Anterior cingulate cortex (tissue), 58 donors: ENCODE measurements at places on chromosomes 6 and 20.

DNA sequence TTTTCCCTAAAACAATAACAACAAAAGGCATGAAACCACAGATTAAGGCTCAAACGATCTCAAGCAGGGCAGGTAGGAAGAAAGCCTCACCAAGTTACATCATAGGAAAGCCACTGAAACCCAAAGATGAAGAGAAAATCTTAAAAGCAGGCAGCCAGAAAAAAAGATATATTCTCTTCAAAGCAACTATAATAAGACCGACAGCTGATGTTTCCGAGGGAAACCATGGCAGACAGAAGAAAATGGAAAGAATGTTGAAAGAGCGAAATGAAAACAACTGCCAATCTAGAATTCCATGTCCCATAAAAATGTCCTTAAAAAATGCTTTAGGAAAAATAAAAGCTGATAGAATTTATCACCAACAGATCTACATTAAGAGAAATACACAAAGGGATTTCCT, 161.5 kb upstream of the THBS2 start:
- no peak for DNase-seq

GRCh38 chr20:63330084-63330760, 30.9 kb downstream of the CHRNA4 start:
- DNase-seq, result no peak

GRCh38 chr6:78701407-78701806, 165.9 kb upstream of the IRAK1BP1 start:
- no peak for DNase-seq

DNA sequence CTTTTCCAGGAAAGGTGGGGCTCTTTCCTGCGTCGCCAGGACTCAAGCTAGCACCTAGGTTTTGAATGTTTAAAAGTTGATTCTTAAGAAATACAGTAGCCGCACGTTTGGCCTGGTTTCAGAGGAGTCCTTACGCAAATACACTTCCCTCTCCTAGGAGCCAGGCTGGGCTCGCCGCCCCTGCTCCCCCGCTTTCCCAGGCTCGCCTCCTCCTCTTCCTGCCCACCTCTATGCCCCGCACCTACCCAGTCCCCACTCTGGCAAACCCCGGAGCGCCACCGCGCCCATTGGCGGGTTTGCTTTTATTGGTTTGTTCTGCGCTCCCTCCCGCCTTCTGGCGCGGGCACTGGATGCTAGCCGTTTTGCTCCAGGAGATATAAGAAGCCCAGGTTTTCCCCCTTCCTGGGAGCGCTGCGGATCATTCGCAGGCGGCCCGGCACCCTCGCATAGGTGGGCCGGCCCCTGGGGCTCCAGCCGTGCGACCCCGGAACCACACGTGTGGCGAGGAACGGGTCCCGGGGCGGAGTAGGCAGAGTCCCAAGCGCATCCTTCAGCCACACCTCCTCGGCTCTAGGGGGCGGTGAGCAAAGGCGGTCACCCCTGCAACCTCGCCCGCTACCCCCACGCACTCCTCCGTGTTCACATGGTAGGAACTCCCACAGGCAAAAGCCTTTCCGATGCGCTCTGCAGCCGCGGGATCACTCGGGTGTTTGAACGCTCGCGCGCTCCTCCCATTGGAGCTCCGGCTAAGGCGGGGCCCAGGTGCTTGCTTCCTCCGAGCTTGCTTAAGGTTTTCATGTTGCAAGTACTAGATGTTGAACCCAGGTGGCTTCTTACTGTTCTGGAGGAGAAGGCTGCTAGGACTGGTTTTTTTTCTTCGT, 119.0 kb downstream of the RTN4IP1 start:
- DNase-seq, result no peak

GRCh38 chr6:160027076-160027475, 58.2 kb downstream of the IGF2R start:
- DNase-seq, result no peak

DNA sequence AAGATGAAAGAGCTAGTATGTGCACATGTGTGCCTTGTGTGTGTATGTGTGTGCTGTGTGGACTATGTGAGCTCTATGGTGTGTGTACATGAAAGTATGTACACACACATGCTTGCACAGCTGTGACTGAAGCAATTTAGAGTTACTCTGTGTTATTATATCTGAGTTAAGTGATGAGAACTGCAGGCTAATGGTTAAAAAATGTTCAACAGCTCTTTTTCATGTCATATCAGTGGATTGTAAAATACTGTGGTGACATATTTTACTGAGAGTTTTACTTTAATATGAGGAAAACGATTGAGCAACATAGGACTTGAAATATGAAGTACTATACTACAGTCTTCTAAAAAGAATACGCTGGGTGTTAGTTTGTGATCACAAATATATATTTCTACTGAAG, 195.7 kb upstream of the KCNK16 start:
- DNase-seq, result no peak

DNA sequence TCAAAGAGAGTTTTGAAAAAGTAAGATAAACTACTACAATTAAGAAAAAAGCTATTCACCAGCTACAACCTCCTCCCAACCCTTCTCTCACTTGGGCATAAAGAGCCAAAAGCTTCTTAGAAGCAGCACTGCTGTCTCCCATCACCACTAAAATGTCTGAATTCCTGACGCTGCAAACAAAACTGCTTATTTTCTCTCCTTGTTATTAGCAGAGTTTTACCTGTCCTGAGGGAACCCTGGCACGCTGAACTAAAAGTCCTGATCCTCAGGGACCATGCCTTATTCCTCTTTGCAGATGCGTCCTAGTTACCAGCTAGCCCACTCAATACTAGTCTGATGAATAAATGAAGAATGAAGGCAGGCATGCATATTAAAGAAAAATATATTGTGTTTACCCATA, 1.1 kb downstream of the HACE1 start:
- DNase-seq, result no peak

DNA sequence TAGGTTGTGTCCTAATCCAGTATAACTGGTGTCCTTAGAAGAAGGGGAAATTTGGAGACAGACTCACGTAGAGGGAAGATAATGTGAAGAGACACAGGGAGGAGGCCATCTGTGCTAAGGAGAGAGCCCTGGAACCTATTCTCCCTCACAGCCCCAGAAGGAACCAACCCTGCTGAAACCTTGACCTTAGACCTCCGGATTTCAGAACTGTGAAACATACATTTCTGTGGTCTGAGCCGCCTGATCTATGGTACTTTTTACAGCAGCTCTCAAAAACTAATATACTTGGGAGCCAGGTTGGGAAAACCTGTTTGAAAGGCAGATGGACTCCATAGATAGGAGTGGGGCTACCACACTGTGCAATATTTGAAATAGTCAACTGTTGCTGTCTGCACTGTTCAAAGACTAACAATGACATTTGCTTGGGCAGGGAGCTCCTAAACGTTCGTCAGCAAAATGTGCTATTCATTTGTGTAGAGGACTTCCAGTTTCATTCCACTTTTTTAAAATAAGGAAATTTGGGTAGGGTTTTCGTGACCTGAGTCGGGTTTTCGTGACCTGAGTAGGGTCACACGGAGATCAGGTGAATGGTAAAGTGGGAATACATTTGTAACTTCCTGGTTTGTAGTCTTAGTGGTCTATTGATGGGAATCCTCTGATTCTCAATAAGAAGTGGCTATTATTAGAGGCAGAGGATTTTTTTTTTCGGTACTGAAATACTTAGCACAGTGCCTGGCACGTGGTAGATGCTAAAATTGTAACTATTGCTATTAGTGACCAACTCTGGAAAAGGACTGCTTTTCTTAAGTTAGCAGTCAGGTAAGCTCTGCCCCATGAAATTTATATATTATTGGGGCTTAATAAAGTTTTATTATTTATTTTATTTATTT, 11.4 kb downstream of the TAGAP start:
- no peak for DNase-seq

- DNase-seq, result no peak
These were observed 1622.8 kb downstream of the HACE1 start for GRCh38 chr6:103236923-103237322.

DNA sequence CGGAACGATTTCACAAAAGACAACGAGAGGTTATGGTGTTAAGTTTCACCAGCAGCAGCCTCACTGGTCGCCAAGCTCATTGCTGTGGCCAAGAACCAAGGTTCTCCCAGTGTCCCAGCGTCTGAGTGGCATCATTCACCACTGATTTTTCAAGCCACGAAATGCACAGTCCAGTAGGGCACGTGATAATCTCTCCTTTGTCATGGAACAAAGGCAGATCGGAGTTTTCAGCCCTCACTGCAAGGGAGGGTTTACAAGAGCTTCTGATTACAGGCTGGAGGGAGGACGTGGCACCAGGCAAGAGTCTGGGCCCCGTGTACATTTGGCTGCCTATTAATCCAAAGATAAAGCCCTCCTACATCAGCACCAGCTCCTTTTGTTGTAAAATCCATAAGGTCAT, 2.0 kb downstream of the CD24 start:
- DNase-seq, result no peak

GRCh38 chr20:60271597-60271996, 313.4 kb downstream of the CDH26 start:
- no peak for DNase-seq

- DNase-seq, result peak; percentile 41
These were observed 503 bp downstream of the PPDPF start for GRCh38 chr20:63520934-63521601.

DNA sequence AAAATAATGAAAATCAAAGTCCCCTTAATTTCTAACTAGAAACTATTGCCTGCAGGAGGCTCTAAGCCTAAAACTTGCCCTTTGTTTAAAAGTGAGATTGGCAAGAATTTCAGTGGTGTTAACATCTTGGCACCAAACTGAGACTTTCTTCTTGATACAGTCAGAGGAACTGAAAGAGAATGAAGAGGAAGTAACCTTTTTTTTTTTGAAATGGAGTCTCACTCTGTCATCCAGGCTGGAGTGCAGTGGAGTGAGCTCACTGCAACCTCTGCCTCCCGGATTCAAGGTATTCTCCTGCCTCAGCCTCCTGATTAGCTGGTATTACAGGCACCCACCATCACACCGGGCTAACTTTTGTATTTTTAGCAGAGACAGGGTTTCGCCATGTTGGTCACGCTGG, 3.6 kb downstream of the DOP1A start:
- no peak for DNase-seq

GRCh38 chr6:7003041-7003440, 104.7 kb upstream of the RREB1 start:
- no peak for DNase-seq

GRCh38 chr6:116271149-116271708, 8.5 kb downstream of the TSPYL1 start:
- DNase-seq, result no peak

DNA sequence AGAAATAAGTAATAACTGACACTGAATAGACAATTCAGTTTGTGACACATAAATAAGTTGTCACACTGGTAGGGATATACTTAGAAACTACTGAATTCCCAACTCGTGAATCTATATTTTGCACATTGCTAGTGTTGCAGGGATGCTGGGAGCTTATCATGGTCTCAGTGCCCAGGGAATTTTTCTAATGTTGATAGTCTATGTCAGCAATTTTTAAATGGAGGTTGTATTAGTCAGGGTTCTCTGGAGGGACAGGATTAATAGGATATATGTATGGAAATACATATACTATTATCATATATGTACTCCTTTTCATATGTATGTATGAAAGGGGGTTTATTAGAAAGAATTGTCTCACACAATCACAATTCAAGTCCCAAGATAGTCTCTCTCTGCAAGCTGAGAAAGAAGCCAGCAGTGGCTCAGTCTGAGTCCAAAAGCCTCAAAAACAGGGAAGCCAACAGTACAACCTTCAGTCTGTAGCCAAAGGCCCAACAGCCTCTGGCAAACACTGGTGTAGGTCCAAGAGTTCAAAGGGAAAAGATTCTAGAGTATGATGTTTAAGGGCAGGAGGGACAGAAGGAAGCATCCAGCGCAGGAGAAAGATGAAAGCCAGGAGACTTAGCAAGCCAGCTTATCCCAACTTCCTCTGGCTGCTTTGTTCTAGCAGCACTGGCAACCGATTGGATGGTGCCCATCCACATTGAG, 980.9 kb upstream of the GJE1 start:
- no peak for DNase-seq

- DNase-seq, result no peak
These were observed 107.5 kb downstream of the PRKN start for GRCh38 chr6:162620073-162620472.

- DNase-seq, result no peak
These were observed 139.0 kb downstream of the PXDC1 start for GRCh38 chr6:3612341-3613041.

- DNase-seq, result no peak
These were observed 636 bp downstream of the ELOVL2 start for GRCh38 chr6:11043378-11043960.

- DNase-seq, result no peak
These were observed 57.4 kb downstream of the GJA10 start for GRCh38 chr6:89951574-89952104.

- no peak for DNase-seq
These were observed 43.1 kb downstream of the PRND start for GRCh38 chr20:4764805-4765204.

DNA sequence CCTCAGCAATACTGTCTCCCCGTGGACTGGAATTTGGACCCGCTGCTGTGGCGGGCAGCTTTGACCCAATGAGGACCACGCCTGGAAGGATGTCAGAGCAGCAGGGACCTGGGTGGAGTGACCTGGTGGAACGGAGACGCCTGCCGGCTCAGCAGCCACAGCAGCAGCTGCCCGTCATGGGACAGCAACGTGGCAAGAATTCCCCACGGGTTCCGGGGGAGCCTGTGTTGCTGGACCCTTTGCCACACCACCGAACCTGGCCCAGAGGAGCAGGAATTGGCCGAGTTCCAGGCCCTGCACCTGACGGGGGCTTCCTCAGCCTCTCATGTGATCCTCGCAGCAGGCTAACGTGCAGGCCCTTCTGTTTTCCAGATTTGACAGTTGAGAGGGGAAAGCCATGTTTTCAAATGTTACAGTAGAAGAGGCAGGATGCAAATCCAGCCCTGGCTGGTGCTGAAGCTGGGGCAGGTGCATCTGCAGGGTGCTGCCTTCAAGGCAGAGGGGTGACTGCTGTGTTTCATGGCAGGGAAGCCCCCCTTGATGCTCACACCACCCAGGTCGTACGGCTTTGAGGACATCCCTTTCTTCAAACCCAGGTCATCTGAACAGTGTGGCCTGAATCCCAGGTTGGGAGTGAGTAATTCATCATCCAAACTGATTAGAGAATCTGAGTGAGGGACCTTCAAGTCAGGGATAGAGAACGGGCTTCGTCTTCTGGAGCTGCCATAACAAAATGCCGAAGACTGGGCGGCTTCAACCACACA, 93.4 kb downstream of the THBS2 start:
- no peak for DNase-seq

GRCh38 chr20:59039233-59039632, 3.4 kb downstream of the PRELID3B start:
- DNase-seq, result no peak

DNA sequence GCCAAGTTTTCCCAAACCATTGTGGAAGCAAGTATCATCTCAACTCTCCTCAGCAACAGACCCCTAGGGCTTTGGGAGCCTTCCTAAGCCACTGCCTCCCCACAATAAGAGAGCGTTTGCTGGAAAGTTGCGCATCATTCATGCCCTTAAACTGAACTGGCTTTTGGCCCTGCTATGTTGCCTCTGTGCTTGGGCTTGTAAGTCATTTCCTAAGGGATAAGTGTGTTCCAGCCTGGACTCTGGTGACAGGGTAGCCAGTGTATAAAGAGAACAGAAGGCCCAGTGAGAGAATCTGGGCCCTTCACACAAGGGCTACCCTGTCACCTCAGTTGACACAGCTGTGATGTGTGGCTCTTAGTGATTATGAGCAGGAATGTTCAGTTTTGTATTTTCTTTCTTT, 77.8 kb downstream of the COL9A1 start:
- DNase-seq, result no peak
